ENCODE measurements at places on chromosomes 7 and 10.
A peak's percentile ranks its signal among the peaks of the same experiment; 100 is the strongest.

- no peak for DNase-seq
Observed at GRCh38 chr10:87545783-87546182, 41.1 kb downstream of the MINPP1 start.

GRCh38 chr7:25069900-25070443, 55.1 kb downstream of the CYCS start:
- peak; percentile 88 for DNase-seq

GRCh38 chr10:114634609-114634979, 23.5 kb downstream of the ABLIM1 start:
- peak; percentile 98 for DNase-seq

DNA sequence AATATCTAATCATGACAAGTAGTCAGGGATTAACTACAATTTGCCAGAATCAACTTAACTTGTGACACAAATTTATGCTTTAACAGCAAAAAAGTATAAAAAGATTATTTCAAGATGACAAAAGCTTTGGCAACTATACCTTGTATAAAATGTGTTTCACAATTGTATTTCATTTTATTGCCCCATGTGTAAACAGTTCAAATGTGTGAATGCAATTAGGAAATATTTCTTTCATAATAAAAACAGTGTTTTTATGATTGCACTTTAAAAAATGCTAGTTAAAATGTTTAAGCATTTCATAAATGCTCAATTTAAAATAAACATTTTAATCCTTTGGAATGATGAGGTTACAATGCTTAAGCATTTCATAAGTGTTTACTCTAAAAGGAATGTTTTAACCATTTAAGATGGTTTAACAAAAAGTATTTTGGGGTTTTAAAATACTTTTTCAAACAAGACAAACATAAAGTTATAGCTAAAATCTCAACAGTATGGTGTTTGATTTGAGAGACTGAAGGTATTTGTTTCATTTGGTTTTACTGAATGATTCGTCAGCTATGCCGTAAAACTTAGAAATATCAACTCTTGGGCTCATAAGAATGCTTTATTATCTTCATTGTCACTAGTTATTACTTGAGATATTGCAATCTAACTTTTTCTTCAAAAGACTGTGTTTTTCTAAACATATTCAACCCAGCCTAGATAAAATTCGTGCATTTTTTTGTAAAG, 50.1 kb downstream of the SFTPD start:
- DNase-seq = no peak

DNA sequence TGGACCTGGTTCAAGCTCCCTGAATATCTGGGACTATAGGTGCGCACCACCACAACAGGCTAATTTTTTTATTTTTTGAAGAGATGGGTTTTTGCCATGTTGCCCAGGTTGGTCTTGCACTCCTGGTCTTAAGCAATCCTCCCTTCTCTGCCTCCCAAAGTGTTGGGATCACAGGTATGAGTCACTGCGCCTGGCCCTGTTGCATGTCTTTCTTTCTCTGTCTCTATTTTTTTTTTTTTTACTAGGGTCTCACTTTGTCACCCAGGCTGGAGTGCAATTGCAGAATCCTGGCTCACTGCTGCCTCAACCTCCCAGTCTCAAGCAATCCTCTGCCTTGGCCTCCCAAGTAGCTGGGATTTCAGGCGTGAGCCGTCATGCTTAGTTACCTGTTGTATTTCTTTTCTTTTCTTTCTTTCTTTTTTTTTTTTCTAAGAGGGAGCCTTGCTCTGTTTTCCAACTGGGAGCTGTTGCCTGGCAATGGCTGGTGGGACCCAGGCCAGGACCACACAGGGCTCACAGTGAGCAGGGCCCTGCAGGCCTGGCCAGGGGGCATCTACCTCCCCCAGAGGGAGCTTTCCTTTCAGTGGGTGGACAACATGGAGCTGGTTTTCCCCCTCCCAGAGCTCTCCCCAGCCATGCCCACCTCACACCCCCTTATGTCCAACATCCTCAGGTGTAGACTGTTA, 6.0 kb downstream of the MYL7 start:
- no peak for DNase-seq

DNA sequence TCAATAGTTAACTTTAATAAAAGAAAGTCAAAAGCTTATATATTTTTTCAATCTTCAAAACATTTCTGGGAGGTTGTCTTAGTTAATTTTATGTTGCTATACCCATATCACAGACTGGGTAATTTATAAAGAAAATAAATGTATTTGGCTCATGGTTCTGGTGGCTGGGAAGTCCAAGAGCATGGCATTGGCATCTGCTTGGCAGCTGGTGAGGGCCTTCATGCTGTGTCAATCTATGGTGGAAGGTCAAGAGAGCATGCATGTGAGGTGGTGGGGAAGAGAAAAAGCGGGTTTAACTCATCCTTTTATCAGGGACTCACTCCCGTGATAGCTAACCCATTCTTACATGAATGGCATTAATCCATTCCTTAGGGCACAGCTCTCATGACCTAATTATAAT, 119.8 kb downstream of the EGFR start:
- no peak for DNase-seq

DNA sequence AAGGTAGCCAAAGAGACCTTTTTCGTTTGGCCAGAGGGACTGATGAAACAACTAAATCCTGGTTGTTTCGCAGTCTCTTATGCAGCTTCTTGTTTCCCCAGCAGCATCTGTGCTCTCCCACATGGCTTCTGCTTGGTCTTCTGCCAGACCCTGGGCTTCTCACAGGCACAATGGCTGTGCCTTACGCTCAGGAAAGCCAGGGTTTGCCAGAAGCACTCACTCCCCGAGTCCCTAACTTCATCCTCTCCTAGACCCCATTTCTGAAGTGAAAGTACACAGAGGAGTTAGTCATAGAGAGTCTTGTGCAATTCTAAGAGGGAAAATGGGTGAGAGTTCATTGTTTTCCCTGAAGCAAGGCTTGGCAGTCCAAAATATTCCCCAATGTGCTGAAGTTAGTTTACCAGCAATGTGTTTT, 121.7 kb downstream of the EVX1 start:
- peak; percentile 85 for DNase-seq

DNA sequence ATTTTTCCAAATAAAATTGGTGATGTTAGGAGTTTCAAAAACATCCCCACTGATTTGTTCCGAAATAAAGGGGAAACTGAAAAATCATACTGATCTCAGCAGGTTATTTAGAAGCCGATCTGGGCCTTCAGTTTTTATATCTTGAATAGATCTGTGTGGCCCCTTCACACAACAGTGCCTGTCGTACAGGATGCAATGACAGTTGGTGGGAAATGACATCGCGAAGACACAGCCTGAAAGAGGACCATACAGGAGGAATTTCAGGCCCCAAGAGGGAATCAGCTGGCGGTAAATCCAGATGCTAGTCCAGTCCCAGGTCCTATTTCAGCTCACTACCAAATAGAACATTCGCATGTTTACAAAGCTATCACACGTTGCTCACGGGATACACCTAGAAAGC, 3.0 kb downstream of the H2BK1 start:
- DNase-seq = no peak

DNA sequence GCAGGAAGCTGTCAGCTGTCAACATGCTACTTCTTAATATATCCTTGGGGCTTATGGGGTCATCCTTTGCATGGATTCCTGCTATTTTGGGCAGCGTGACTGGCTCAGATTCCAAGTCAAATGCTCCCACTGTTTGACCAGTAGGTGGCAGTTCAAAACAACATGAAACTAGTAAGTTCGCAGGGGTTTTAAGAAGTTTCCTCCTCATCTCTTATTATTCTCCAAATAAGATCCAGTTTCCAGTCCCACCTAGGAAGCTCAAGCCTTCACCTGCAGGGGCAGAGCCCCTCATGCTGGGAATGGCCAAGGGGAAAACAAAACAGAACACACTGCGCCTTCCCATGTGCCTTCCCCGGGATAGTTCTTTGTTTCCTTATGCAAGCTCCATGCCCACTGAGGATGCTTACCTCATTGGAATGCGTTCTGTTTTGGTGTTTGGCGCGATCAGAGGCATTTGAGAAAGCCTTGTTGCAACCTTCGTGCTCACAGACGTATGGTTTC, 259.8 kb downstream of the GLI3 start:
- peak; percentile 70 for DNase-seq

GRCh38 chr10:116201011-116201410, 72.0 kb downstream of the GFRA1 start:
- DNase-seq = peak; percentile 80

GRCh38 chr10:120475844-120476791, 19.1 kb downstream of the PLPP4 start:
- DNase-seq = no peak

All from renal cortical epithelial cell (primary cell).